Skeletal muscle cell (primary cell): ENCODE measurements at places on chromosomes 2 and 18.

DNA sequence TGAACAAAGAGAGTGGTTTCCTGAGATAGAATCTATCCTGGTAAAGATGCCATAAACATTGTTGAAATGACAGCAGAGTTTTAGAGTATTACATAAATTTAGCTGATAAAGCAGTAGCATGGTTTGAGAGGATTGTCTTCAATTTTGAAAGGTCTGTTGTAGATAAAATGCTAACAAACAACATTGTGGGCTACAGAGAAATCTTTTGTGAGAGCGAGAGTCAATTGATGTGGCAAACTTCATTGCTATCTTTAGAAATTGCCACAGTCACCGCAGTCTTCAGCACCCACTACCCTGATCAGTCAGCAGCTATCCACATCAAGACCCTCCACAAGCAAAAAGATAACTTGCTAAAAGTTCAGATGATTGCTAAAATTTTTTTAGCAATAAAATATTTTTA lies 17.5 kb downstream of the VRK2 start:
- no peak for DNase-seq

- DNase-seq: no peak
Observed at GRCh38 chr2:101998896-101999789, 7.4 kb downstream of the IL1R2 start.

GRCh38 chr18:48060970-48061369 lies 130.5 kb upstream of the SMAD2 start:
- no peak for DNase-seq

DNA sequence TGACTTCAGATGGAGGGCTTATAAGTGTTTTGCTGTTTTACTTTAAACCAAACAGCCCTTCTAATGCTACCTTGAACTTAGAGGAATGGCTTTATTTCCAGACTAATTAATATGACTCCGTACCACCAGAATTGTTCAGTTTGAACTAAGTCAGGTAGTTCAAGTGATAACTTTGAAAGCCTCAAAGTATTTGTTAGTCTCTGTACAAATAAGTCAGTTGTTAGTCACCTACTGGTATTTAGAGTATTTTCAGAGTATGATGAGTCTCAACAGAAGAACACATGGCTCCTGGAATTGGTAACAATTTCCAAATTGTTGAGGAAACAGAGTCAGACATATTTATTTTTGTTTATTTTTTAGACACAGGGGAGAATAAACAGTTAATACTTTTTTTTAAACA lies 381.8 kb upstream of the NRXN1 start:
- DNase-seq: no peak

GRCh38 chr2:232516551-232516950 lies 3.6 kb upstream of the PRSS56 start:
- no peak for DNase-seq
